ENCODE measurements at places on chromosomes 2 and 18.

DNA sequence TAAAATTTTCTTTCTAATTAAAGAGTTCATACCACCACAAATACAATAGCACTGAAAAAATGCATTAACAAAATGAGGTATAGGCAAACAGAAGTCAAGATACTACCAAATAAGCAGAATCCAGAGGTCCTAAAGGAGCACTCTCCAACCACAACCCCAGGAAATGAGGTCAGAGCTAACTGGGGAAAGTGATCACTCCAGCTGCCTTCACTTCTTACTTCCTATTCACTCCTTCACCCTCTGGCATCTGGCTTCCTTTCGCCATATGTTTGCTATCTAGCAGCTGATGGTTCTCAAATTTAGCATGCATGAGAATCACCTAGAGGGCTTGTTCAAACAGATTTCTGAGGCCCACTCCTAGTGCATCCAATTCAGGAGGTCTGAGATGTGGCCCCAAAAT, 212.6 kb upstream of the ACVR2A start:
- DNase-seq = no peak

- DNase-seq = no peak
Measured at GRCh38 chr2:37846207-37846606, 78.9 kb upstream of the RMDN2 start.

DNA sequence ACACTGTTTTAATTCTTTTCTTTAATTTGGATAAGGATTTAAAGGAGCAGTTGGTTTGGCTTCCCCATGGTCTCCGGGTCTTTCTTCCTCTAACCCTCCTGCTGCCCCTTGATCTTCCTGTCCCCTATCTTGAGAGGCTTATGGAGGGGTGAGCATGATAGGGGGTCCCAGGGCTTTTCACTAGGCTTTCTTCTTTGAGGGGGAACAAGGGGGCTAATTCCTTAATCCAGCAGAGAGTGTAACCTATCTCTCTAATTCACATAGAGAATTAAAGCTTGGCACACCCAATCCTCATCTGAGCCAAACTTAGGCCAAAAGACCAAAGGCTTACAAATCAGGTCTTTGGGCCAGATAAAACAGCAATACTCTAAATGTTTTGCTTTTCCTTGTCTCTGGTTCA, 21.5 kb upstream of the C2orf66 start:
- DNase-seq = no peak

DNA sequence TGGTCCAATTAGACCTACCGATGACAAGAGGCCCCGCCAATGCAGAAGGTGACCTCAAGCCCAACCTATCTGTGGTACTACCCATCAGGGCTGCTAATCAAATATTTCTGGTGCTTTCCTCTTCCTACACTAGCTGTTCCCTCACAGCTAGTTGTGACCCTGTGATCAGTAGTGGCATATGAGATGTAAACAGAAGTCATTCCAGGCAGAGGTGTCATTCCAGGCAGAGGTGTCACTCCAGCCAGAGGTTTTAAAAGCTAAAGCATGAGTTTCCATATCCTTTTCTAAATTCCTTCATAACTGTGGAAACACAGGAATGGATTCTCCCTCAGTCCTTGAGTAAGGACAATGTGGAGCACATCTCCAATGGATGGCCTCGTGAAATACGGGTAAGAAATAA, 110.9 kb upstream of the DNAJC10 start:
- no peak for DNase-seq

GRCh38 chr2:15359716-15360531, 201.2 kb downstream of the NBAS start:
- peak; percentile 83 for DNase-seq

DNA sequence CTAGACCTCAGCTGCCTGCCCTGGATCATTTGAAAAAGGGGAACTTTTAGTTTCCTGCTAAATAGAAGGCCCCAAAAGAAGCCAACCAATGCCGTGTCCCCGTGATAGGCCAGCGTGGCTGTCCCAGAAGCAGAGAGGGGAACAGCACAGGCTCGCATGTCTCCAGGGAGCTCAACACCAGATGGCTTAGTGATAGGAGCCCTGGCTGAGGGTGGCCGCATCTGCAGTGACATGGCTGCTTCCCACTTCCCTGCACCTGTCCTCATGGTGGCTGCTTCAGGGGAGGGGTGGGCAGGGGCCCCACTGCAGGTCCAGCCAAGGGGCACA, 79.6 kb downstream of the MBP start:
- DNase-seq = no peak

- no peak for DNase-seq
Measured at GRCh38 chr2:133717497-133717896, 149.2 kb upstream of the NCKAP5 start.

- no peak for DNase-seq
Measured at GRCh38 chr2:73886357-73886756, 6.5 kb upstream of the ACTG2 start.
